Hematopoietic multipotent progenitor cell treated with erythropoietin and hydrocortisone succinate and interleukin-3 and kit ligand, for 8 days (in vitro differentiated cells): ENCODE measurements at places on chromosomes 2 and 18.

- no peak for DNase-seq
Observed at GRCh38 chr18:4639628-4640310, 184.7 kb upstream of the DLGAP1 start.

- no peak for DNase-seq
Observed at GRCh38 chr18:23837591-23837990, 148.3 kb downstream of the LAMA3 start.

DNA sequence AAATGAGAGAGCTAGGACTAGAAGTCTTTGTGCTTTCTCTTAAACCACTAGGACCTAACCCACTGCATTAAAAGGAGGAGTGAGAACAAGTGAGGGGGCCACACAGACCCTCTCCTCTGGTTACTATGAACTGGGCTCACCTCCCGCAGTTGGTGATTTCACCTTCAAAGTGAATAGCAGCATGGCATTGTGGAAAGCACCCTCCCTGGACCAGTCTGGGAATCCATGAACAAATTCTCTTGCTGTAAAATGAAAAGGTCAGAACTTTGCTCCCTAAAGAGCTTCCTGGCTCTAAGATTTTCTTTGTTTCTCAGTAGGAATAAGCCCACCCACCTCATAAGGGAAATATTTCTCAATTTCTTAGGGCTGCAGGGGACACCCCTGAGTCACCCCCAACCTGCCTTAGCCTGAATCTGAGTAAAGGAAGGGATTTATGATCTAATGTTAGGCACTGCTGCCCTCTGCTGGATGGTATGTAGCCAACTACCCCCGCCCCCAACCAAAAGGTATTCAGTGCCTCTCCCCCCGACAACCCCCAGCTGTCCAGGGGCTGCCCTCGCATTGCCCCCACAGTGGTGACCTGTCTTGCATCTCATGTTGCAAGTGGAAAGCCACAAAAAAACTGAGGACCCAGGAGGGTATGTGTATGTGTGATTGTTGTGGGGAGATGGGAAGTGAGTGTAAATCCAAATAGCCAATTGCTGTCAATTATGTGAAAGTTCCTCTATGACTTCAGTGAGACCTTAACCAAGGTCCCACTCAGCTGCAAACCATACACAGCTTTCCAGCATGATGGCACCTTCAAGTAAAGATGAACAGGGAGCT lies 230.9 kb upstream of the SLC14A2 start:
- peak; percentile 73 for DNase-seq

DNA sequence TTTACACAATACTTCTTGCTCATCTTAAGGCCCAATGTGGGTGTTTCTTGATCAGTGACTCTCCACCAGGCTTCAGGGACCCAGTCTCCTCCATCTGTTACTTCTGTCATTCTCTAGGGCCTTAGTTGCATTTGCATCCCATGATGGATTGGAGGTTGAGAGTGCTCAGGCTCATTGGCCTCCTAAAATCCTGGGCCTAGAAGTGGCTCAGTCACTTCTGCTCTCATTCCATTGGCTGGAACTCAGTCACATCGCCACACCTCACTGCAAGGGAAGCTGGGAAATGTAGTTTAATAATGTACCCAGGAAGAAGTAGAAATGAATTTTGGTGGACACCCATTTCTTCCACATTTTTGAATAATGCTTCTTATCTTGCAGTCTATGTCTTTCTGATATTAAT lies 223.5 kb downstream of the HRH4 start:
- DNase-seq: peak; percentile 21

- DNase-seq: no peak
Observed at GRCh38 chr2:13260402-13260801, 543.7 kb downstream of the TRIB2 start.

GRCh38 chr2:145623136-145623535 lies 1103.2 kb upstream of the ZEB2 start:
- no peak for DNase-seq

DNA sequence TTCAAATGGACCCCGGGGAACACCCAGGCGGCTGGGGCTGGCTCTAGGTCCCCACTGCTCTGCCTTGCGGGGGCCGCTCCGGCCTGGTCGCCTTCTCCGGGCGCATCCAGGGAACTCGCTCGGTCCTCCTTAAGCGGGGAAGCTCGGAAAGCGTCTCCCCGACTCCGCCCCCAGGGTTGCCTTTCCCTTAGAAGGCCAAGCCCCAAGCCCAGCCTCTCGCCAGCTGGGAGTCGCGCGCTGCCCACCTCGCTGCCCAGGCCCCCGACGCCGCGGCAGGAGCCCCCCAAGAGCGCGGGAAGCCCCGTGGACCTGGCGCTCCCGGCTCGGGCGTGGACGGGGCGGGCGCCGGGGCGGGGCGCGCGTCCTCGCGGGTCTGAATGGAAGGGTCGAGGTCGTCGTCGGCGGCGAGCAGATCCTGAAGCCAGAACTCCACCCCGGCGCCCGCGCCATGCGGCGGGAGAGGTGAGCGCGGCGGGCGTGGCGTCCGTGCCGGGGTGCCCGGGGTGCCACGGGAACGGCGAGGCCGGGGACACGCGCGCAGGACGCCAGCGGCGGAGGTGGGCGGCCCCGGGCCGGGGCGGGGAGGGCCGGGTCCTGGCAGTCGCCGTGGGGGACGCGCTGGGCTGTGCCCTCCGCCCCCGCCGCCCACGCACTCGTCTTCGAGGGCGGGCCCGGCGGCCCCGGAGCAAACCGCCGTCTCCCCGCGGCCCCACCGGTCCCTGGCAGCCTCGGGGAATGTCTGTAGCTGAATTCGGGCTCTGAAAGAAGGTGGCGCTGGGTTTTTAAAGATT lies at the start of gene BOK:
Gene BOK (plus strand): TSS at position 214 of the 791 bp plus-strand sequence. CDS start 739 bp downstream, outside the sequence.
- DNase-seq: no peak

GRCh38 chr2:20615466-20616241 lies 35.2 kb downstream of the HS1BP3 start:
- no peak for DNase-seq

GRCh38 chr2:64938607-64939285 lies 50.5 kb upstream of the SLC1A4 start:
- no peak for DNase-seq

DNA sequence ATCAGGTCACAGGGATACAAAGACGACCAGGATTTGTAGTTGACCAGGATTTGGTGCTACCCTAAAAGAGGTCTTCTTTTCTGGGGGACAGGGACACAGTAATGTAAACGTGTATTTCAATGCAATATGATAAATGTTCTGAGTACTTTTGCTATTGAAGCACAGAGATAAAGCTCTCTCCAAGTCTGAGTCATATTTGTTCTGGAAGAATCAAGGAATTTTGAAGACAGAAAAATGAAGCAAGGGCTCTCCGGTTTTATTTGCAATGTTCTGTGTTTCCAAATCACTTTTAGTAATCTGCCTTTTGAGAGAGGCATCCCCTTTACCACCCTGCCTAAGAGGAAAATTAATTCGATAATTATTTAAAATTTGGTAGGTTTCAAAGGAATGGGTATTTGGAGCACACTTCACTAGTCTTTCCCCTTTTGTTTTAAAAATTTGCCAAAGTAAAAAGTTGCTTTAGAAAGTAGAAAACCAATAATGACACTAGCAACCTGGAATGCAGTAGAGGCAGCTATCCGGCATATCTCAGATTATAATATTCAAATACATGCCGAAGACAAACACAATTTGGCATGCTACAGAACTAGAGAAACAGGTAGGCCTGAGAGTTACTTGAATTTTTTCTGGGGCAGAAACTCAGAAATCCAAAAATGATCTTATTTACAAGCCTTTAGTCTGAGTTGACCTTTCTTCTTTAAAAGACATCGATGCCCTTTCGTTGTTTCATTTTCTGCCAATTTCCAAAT lies 82.7 kb downstream of the MREG start:
- DNase-seq: no peak

GRCh38 chr2:65550246-65550645 lies 117.8 kb upstream of the SPRED2 start:
- no peak for DNase-seq

- DNase-seq: no peak
Observed at GRCh38 chr18:53843113-53843760, 381.2 kb downstream of the MBD2 start.

DNA sequence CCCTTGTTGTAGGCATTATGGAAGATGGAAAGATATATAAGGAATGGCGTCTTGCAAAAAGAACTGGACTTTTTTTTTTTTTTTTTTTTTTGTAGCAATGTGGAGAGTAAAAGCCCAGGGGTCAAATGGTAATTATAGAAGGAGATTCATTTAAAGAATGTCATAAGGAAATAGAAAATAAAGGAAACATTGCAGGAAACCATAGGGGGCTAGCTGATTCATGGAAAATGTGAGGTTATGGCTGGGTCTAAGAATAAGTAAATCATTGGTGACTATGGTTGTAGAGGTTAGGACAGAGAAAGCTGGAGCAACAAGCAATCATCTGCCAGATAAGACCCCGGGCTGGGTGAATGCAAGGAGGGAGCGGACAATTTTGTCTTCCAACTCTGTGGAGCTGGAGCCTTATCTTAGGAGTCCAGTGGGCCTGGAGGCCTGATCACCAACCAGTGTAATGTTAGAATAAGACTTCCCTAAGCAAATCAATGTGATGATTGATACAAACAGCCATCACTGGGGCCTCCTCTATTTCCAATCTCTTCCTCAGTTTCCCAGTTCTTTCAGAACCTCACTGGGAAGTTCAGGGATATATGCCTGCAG lies 201.2 kb upstream of the TNP1 start:
- DNase-seq: no peak

- DNase-seq: no peak
Observed at GRCh38 chr2:226887940-226888339, 52.1 kb downstream of the RHBDD1 start.

- DNase-seq: no peak
Observed at GRCh38 chr18:501406-501714, 859 bp upstream of the COLEC12 start.

GRCh38 chr2:127389778-127390435 lies 2.1 kb upstream of the MAP3K2 start:
- no peak for DNase-seq

DNA sequence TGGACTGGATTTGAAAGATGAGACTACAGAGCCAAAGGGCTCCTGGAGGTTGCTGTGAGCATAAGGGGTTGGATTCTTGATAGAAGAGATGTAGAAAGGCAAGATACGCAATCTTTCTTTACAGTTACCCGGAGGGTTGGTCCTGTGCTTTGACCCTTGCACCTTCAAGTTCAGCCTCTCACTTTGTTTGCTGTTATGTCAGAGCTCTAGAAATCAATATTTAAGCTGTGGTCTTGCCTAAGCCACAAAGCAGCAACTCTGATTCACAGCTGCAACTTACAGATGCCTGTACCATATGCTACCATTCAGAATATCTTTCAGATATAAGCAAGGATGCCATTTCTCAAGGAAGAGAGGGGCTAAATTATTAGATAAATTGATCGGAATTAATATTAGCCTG lies 943.1 kb upstream of the LRRTM1 start:
- DNase-seq: no peak

GRCh38 chr2:126399001-126399400 lies 257.0 kb upstream of the GYPC start:
- DNase-seq: peak; percentile 49

DNA sequence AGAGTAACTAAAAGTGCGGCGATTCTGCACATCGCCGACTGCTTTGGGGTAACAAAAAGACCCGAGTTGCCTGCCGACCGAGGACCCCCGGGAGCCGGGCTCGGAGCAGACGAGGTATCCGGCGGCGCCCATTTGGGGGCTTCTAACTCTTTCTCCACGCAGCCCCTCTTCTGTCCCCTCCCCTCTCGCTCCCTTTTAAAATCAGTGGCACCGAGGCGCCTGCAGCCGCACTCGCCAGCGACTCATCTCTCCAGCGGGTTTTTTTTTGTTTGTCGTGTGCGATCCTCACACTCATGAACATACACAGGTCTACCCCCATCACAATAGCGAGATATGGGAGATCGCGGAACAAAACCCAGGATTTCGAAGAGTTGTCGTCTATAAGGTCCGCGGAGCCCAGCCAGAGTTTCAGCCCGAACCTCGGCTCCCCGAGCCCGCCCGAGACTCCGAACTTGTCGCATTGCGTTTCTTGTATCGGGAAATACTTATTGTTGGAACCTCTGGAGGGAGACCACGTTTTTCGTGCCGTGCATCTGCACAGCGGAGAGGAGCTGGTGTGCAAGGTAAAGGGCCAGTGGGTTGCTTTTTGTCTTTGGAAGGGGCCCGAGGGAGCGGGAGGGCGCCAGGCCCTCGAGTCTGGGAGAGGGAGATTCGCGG lies 1.4 kb downstream of the TRIB2 start:
- DNase-seq: peak; percentile 47

GRCh38 chr2:144876013-144876412 lies 356.1 kb upstream of the ZEB2 start:
- no peak for DNase-seq

DNA sequence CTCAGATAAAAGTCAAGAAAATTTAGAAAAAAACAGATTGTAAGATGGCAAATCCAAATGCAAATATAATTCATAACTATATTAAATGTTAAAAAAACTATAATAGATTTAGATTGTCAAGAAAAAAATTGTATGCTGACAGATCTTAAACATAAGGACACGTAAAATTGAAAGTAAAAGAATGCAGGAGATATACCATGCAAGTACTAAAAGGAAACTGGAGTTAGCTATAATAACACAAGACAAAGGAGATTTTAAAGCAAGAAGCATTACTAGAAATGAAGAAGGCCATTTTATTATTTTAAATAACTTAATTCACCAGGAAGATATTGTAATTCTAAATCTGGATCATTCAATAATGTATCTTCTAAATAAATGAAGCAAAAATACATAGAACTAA lies 48.3 kb downstream of the TTC21B start:
- no peak for DNase-seq

- DNase-seq: peak; percentile 12
Observed at GRCh38 chr2:174683392-174683759, 80.9 kb downstream of the CHRNA1 start.

DNA sequence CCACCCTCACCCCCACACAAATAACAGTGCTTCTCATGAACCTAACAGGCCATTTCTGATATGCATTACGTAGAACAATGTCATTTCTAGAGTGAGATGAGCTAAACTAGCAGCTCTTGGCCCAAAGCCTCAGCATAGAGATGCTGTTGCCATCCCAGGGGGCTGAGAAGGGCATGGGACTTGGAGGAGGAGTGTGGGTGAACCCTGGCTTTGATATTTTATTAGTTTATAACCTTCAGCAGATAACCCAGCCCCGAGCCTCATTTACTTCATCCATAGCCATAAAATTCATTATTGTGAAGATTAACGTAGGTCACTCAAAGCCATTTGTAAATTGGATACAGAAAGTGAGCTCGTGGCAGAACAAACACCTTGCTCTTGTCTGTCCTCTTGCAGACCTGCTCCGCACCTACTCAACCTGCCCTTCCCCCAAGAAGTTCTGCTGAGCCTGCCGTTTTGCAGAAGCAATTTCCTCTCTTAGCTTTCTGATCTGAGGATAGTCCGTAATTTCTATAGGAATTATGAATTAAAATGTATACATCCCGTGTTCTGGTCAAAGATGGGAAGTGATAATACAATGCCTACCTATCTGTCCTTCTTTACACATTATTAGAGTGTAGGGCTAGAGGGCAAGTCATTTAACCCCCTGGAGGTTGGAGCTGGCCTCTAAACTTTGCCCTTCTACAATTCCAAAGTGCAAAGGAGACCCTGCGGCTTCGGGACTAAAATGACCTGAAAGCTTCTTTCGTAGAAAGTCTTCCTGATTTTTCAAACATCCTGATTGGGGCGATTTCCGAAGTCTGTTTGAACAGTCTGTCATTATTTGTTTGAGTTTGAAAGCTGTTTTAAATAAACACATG lies 187.4 kb downstream of the BCL2 start:
- no peak for DNase-seq
